ENCODE measurements at places on chromosomes 1 and 21.

DNA sequence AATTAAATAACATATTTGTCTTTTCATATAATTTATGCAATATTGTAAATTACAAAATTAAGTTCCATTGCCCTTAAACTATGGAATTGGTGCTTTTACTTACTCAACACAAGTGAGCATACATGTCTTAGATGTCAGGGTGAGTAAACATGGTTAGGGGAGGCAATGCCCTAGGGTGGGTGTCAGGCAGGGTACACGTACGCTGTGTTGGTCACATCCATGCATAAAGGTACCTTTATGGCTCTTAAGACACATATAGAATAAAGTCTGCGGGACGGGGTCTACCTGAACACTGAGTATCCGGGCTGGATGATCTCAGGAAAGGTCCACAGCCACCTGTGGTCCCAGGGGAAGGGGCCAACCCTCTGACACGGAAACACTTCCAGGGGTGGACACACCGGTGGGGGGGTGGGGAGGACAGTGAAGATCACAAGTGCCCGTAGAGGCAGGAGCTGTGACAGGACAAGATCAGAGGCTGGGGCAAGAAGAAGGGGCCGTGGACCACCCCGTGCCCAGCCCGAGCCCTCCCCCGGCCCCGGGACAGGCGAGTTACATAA is 720 bp downstream of the LIN9 start:
- DNase-seq: peak; percentile 32

DNA sequence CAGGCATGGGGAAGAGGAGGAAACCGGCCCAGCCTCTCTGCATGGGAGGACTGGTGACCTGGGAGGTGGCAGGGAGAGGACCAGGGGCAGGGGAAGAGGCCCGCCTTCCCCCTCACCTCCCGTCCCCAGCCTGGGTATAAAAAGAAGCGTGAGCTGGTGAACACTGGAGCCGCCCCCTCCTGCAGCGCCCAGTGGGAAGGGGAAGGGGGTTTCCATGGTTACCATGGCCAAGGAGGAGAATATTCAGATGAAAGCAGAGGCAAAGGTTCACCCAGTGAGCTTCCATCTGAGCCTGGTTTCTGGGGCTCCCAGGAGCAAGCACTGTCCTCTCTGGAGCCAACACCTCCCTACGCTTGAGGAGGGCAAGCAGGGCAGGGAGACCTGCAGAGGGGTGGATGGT is 54.9 kb downstream of the ACOT7 start:
- DNase-seq: peak; percentile 37

DNA sequence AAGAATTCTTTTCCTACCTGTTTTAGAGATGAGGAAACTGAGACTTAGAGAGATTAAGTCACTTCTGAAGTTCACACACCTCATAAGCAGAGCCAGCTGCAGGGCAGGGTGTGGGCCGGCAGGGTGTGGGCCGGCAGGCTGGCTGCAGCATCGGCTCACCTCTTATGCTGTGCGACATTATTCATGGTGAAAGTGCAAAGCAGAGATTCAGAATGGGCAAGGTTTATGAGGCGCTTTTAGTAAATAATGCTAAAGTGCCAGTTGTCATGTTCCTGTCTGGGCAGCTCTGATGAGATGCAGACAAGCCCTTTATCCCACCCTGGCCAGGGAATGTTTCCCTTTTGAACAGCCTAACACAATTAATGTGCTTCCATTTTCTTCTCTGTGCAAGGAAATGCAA is 14.6 kb downstream of the MAB21L3 start:
- DNase-seq: no peak

DNA sequence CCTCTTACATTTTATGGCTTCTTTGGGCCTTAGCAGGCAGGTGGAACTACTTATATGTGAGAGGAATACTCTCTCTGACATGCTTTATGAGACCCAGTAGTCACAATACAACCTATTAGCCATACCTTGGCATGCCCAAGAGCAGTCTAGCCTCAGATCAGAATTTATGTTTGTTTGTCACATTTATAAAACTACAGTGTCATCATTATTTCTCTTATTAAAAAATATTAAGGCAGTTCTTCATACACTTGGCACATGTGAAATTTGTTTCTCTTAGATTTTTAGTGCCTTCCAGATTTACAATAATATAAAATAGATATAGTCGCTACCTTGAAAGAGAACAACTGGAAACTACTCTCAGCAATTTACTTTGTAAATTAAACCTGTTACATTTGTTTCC is 118.5 kb downstream of the LRRC40 start:
- DNase-seq: no peak

DNA sequence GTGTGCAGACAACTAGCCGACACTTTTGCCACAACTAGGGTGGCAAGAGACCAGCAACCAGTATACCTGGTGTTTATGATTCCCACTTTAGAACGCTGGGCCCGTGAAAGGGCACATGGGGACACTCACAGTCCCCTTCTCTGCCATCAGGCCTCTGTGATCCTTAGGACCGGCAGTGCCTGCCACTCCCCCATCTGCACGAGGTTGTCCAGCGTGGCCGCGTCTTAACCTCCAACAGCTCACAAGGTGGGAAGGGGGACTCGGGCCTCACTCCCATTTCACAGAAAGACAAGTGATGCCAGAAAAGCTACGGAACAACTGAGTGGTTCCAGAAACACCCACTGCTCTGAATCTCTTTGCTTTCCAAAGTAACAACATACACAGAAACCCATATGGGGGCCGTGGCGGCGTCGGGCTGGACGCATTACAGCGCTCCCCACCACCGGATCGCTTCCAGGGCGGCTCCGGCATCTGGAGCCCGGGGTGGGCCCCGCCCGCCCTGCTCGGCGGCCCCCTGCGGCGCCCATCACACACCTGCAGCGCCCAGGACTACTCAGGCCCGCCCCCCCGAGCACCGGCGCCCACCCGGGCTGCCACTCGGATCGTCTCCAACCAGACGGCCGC is 1.0 kb downstream of the ZNF496 start:
- DNase-seq: no peak

- no peak for DNase-seq
Measured at GRCh38 chr1:217871955-217872354, 240.8 kb downstream of the SPATA17 start.

DNA sequence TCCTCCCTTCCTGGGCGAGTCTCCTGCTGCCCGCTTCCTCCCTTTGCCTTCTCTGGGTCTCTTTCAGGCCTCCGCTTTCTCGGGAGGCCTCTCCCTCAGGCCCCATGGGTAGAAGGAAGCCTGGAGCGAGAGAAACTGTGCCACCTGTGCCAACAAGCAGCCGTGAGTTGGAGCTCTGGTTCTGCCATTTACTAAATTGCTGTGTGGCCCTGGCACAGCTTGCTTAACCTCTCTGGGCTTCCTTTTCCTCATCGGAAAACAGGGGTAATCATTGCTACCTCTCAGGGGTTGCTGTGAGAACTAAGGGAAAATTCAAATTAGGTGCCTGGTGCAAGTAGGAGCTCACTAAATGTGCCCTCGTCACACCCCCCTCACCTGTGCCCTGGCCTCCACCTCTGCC is 80.4 kb downstream of the PAX7 start:
- DNase-seq: no peak

GRCh38 chr1:1599935-1600860 is at the start of gene FNDC10:
TSS of gene FNDC10 (minus strand) at chr1:1600135. CDS start at chr1:1600015, 120 bp downstream.
- DNase-seq: no peak

DNA sequence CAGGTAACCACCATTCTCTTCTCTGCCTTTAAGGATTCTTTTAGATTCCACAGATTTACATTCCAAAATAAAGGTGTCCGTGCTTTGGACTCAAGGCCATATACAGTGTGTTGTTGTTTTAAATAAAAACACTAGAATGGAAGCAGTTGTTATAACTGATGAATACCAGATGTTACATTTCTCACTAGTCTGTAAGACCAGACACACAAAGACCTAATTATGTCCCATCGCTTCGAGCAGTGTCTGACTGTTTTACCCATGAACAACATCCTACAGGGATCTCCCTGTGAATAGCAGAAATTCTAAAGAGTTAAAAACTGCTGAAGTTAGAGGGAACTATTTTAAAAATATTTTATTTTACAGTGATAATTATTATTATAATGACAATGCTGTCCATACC is 574.7 kb upstream of the ZP4 start:
- DNase-seq: no peak

- no peak for DNase-seq
Measured at GRCh38 chr1:172206256-172206655, 214.2 kb upstream of the C1orf105 start.

DNA sequence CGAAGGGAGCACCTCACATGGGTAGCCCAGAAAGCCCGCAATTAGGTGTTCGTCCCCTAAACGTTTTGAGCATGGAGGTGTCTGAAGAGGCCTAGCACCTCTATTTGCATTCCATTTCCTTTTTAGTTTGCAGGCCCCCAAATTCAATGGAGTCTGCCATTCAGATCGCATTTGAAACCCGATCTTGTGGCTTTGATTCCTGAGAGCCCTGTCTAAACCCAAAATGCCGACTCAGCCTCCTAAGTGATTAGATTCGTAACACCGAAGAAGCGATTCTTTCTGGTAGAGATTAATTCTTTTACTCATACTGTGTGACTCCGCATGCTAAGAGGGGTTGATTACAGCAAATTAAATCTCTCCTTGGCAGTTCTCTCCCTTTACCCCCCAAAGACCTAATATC is 415.2 kb upstream of the KAZN start:
- no peak for DNase-seq

- no peak for DNase-seq
Measured at GRCh38 chr1:154347961-154348360, 22.6 kb downstream of the ATP8B2 start.

DNA sequence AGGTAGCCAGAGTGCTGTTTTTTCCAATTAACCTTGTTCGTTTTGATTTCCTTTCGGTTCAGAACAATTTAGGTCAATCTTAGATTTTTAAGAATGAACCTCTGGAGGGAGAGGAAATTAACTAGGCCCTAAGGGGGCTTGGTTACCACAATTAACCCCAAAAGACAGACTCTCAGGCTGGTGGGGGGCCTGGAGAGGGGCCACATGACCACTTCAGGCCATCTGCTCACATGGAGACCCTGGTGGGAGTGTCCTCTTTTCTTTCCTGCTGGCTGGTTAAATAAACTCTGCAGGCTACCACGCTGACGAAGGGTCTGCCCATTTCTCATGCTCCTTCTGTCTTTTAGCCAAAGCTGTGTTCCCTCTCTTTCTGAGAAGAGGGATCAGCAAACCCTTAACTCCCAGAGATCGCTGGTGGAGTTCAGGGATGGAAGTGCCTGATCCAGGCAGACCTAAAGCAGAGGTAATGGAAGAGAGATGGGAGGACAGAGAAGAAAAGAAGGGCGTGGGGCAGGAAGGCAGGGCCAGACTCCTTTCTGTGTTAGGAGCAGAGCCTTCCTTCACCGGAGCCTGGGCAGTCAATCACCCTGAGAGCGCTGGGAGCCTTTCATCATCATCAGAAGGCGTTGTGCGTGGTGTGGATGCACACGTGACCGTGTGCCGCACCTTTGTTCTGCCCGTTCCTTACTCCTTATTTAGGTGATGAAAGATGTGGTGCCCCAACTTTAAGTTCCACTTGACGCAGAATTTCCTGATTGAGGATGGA is 58.5 kb downstream of the KIF26B start:
- DNase-seq: no peak

- DNase-seq: no peak
Measured at GRCh38 chr1:228863776-228864175, 128.5 kb downstream of the RHOU start.

GRCh38 chr1:198549866-198550265 is 9.4 kb upstream of the ATP6V1G3 start:
- no peak for DNase-seq

- DNase-seq: no peak
Measured at GRCh38 chr1:94083681-94084080, 37.3 kb downstream of the ABCA4 start.
